ENCODE measurements at places on chromosomes 16 and 17.

DNA sequence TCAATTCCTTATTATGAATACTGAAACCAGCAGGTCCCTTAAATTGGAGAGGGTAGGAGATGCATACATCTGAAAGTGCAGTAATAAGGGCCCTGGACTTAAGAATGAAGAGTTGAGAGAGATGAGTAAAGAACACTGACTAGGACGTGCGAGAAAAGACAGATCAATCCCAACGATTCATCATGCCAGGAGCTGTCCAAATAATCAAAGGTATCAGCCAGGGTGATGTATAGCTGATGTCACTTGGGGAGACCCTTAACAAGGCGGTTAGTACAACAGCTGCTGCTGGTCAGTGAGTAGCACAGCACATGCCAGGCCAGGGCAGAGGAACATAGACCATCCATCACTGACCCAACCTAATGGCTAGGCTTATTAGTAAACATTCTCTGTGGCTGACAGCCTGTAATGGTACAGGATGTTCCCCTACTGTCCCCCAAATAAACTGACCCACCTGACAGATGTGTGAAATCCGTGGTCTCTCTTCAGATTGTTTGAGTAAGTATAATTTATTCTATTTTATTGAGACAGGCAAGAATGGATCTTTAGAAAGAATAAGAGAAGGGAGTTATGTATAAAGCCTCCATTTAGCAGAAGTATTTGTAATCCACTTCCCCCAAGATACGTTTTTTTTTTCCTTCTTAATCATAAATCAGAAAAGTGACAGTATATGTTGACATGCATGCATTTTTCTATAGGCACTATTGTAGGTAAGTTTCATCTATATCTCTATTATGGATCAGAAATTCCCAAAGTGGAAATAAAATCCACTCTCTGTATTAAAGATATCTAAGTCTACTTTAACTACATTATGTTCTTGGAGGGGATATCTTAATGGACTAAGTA lies 118.4 kb downstream of the SNX11 start:
- DNase-seq, result no peak

DNA sequence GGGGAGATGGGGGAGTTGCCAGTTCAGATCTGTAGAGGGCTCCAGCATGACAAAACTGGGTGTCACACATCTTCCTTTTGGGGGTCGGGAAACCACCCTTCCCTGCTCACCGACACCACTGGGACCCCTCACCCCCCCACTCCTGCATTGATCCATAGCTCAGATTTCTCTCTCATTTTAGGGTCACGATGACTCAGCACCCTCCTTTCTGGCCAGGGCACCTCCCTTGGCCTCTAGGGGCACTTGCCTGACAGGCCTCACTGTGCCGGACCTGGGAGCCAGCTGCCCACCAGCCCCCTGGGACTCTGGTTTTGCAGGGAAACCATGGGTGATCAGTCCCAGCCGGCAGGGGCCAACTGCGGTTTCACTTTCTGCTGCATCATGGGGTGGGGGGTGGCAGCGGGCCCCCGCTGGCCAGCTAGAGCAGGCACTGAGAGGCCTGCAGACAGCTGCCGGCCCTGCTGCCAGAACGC lies 239.4 kb downstream of the MRTFB start:
- DNase-seq, result no peak

DNA sequence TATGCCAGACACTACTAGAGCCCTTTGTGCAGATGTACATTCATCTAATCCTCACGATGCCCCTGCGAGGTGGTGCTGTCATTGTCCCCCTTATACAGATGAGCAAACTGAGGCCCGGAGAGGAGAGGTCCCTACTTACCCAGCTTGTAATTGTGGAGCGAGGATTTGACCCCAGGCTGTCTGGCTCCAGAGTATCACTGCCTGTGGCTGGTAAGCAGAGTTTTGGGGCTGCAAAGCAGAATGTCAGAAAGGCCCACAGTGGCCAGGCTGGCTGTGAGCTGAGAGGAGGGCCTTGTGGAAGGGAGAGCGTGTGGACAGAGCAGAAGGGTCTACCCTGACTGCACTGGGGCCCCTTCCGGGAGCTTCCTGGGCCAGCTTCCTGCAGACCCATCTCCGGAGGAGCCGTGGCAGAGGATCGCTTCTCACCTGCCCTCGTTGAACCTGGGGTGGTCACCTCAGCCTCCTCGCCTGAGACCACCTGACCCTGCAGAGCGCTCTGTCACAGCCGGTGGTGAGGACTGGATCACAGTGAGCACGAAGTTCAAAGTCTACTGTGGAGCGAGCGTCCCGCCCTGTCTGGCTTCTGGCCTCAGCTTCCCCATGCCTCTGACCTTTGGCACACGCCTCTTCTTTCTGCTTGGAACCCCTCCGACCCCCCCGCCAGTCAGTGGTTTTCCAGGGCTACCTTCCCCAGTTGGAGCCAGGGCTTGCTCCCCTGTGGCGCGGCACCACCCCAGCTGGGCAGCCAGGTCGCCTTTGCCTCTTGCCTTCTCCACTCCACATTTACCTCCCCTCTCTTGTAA lies 12.1 kb downstream of the CMIP start:
- DNase-seq, result no peak

DNA sequence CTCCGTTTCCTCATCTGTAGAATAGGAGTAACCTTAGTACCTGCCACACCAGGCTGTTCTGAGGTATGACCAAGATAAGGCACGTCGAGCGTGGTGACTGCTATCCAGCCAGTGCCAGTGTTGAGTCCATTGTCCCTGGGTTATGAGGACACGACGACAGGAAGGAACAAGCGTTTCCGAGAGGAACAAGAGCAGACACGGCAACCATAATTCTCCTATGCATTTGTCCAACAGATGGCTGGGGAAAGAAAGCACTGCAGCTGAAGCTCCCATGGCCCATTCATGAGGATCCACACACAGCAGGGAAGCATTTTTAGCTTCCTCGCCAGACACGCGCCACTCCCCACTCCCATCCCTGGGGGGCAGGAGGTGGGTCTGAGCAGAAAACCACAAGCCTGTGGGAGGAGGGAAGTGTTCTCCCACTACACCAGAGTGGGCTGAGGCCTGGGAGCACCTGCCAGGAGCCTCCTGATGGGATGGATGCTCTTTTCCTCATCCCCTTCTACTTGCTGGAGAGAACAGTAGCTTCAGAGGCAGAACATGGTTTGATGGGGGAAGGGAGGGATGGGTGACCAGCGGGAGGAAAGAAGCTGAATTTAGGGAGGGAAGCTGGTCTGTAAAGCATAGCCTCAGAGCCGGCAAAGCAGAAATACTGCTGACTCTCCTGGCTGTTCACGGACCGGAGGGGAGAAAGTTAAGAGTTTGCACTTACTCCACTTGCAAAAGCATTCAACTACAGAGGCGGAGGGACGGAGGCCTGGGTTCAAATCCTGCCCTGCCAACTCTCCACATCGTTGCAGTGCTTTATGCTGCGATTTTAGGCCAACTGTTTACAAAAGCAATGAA lies 2.7 kb downstream of the COTL1 start:
- no peak for DNase-seq

- DNase-seq, result no peak
Measured at GRCh38 chr16:81614654-81615359, 164.3 kb upstream of the PLCG2 start.

DNA sequence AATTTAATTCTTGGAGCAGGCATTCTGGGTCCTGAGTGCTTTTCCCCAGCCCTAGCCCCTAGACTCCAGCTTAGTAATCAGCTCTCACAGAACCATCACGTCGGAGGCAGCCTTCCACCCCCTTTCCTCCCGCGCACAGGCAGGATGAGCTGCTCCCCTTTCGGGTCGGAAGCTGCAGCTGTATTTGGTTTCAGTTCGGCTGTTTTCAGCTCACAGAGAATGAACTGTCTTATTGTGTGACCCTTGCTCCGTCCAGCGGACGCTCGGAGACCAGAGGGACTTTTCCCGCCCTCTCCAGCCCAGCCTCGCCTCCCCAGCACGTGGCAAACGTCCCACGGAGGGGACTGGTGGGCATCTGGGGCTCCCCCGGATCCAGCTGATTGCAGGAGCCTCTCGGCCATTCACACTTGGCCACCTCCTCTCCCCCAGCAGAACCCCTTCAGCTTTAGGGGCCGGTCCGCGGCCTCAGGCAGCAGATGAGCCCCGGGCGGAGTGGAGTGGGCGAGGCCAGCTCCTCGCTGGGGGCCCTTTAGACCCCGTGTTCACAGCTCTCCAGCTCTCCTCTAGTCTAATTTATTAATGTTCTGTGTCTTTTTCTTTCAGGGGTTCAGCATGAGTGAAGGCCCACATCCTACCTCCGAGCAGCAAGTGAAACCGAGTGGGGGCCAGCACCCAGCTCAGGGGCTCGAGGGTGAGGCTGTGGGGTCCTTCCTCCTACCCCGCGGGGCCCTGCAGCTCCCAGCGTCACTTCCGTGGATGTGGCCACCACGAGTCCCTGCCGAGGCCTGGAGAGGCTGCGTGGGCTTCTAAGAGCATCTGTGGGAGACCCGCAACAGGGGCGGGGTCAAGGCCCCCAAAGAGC lies 863 bp upstream of the UTS2R start:
- no peak for DNase-seq

- DNase-seq, result no peak
Measured at GRCh38 chr16:47732523-47733111, 271.5 kb downstream of the PHKB start.

DNA sequence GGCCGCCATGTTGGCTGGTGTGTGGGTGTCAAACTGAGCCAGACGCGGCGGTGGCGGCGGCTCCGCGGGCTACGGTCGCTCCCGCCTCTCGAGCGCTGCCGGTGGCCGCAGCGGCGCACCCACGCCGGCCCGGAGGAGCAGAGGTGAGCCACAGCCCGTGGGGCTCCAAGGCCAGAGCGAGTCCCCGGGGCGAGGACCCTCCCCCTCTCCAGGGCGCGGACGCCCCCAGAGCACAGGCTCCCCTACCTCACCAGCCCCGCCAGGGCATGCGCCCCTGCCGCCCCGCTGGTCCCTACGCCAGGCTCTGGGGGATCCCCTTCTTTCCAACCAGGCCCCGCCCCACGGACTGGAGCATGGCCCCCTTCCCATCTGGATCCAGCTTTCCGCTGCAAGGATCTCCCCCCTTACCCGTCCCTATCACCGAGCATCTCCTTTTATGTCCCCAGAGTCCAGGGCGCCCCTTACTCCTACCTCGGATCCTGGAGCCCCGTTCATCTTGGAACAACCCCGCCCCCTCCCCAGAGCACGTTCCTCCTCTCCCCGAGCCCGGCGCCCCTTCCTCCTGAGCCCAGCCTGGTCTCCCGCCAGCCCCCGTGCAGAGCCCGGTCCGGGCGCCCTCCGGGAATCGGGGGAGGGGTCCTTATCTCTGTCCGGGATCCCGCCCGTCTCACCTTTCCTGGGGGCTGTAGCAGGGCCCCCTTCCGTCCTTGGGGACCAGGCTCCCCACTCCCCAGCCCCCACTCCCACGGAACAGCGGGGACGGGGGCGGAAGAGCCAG lies 412 bp downstream of the EPN2 start:
- no peak for DNase-seq

DNA sequence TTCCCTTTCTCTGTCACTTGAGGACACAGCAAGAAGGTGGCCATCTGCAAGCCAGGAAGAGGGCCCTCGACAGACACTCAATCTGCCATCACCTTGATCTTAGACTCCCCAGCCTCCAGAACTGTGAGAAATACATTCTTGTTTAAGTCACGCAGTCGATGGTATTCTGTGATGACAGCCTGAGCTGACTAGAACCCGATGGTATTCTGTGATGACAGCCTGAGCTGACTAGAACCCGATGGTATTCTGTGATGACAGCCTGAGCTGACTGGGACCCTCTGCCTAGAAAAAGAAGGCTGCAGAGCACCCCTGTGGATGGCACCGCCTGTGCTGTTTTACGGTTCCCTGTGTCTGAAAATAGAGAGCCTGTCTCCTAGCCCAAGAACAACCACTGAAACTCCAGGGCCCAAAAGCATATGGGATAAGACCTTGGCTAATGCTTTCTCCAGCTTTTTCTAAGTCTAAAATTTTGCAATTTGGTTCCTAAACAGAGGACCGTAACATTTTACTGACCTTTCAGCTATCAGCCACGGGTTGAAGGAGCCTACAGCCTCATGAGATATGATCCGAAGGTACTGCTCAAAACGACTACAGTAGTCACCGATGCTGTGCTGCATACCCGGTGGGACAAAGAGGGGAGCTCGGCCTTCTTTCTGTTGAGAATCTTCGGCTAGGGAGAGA lies 33.1 kb upstream of the PITPNM3 start:
- no peak for DNase-seq

DNA sequence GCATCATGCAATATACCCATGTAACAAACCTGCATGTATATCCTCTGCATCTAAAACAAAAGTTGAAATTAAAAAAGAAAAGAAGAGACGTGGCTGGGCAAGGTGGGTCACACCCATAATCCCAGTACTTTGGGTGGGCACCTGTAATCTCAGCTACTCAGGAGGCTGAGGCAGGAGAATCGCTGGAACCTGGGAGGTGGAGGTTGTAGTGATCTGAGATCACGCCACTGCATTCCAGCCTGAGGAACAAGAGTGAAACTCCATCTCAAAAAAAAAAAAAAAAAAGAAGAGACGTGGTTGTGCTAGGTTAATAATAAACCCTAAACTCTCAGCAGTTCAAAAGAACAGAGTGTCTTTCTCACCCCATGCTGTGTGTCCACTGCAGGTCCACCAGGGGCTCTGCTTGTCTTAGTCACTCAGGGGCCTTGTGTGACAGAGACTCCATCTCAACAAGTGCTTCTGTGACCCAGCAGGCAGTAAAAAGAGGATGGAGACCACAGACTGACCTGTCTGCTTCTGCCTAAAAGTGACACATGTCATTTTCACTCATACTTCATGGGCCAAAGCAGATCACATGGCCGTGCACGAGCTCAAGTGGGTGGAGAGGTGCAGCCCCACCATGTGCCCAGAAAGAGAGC lies 22.3 kb upstream of the N4BP1 start:
- DNase-seq, result peak; percentile 56

DNA sequence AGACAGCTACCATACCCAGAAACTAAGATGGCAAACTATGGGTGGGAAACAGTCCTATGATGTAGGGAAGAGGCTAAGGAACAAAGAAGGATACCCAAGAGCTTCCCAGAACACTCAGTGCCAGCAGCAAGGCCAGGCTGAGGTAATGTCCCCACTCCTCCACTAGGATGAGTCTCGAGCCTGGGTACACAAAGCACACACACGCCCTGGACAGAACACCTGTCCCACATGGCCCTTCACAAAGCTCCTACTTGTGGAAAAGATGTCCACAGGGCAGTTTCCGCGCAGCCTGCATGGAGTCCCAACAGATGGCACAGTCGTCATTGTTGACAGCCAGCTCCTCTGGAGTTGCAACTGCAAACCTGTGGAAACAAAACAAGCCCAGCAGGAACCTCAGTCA lies 23.9 kb downstream of the AMFR start:
- DNase-seq, result no peak

- DNase-seq, result no peak
Measured at GRCh38 chr16:11957591-11958395, 7.2 kb upstream of the TNFRSF17 start.

GRCh38 chr17:57315061-57316015 lies 59.0 kb downstream of the MSI2 start:
- no peak for DNase-seq

- DNase-seq, result no peak
Measured at GRCh38 chr17:78717431-78717980, 64.6 kb downstream of the CYTH1 start.

GRCh38 chr17:75592348-75593020 lies 4.9 kb downstream of the MYO15B start:
- no peak for DNase-seq

GRCh38 chr16:74570412-74571301 lies 36.3 kb downstream of the GLG1 start:
- no peak for DNase-seq
